Midbrain (tissue), 1 donor: ENCODE measurements at places on chromosomes 11 and 22.

- DNase-seq = no peak
Observed at GRCh38 chr11:126927623-126928022, 72.9 kb downstream of the KIRREL3 start.

- DNase-seq = no peak
Observed at GRCh38 chr11:101913656-101914055, 1.2 kb upstream of the CEP126 start.

DNA sequence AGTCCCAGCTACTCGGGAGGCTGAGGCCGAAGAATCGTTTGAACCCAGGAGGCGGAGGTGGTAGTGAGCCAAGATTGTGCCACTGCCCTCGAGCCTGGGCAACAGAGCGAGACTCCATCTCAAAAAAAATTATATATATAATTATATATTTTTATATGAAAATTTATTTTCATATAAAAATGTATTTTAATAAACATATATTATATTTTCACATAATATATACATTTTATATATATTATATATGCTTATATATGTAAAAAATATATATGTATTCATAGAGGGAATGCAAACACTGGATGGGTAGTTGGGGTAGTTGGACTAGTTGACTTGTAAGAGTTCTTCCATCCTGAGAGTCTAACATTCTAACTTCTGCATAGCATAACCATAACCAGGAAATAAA lies 20.3 kb downstream of the DEUP1 start:
- no peak for DNase-seq

GRCh38 chr22:19693981-19694670 lies 20.2 kb upstream of the SEPTIN5 start:
- no peak for DNase-seq

DNA sequence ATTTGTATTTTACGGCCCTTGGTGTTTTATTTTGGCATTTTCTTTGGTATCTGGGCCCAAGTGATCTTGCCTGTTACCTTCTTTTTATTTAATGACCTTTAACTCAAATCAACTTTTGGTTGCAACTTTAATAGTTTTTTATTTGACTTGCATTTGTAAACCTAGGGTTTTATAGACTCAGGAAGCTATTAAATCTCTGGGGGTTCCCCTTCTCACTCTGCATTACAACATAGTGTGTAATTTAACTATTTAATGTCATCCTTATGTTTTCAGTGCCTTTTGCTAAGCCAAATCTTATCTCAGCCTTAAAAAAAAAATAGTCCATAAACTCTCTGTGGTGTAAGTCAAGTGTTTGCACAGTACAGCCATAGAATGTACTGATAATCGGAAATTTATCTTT lies 3.4 kb downstream of the FJX1 start:
- no peak for DNase-seq

DNA sequence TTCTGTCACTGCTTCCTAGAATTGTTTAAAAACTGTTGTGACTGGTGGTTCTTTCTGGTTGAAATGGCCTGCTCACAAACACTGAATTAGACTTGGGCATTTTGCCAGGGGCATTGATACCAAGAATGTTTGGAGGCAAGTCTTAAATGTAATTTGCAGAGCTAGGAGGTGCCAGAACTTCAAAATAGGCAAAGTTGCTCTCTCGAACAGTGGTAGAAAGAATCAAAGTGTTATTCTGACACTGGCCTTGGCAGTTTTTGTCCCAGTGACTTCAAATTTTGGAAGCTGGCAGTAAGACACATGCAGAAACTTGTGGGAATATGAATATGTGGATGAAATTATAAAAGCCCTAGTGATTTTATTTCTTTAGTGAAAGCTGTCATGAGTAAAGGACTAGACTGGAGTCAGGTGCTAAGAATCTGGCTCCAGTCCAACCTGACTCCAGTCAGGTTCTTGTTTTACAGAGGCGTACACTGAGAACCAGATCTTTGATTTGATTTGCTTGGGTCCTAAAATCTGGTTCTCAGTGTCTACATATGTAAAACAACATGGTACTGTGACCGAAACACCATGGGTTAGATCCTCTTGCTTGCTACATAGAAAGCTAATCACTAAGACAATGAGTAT lies 20.9 kb downstream of the SVIP start:
- no peak for DNase-seq

DNA sequence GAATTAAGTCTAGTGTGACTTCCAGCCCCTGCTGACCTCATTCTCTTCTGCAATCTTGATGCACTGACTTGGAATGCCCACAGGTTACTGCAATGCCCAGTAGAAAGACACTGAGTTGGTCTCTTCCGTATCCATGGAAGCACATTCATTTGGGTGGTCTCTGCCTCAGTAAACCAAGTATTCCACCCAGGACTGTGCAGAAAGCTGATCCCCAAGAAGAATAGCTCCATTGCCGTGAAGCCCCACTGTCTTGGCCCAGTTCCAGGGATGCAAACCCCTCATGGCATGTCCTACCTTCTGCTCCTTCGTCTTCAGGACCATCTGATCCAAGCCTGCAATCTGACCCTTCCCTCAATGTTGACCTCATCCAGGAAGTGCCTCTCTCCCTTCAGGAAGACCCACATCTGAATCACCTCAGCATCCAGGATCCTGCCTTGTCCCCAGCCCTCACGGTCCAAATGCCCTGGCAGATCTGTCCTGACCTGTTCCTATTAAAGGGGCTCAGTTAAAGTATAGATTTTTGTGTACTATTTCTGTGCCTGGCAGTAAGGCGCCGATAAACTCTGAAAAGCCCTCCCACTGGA lies 425.8 kb downstream of the SOX6 start:
- no peak for DNase-seq

DNA sequence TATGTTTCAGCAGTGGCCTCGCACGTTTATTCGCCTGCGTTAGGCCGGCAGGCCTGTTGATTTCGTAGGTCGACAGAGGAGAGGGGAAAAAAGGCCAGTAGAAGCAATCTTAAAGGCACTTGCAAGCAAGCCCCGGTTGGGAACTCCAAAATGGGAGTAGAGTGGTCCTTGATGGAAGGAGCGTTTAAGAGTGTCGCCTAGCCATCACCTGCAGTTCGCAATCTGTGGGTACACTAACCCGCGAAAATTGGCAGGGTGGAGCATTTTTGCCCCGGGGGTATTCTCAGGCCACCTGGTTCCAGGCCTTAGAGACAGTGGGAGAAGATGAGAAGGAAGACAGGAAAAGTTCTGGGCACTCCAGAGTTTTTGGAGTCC lies 1.1 kb downstream of the EWSR1 start:
- no peak for DNase-seq

- DNase-seq = no peak
Observed at GRCh38 chr11:108562746-108563581, 30.6 kb downstream of the EXPH5 start.
